ENCODE measurements at places on chromosomes 4 and X.

DNA sequence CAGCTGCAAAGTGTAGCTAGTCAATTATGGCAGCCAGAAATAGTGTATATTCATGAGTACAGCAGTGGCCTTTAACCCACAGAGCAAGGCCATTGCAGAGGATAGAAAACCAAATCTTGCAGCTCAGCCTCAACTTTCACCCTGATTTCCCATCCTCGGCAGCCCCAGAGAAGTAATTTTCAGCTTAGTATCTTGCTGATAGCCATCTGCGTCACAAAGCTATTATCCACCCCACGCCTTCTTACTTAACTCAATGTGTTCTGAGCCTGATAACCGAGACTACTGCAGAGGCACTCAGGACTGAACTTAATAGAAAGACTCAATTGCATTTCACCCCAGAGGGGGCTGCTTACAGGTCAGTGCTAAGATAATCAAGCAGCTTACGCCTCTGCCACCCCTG lies 174.5 kb upstream of the MAOA start:
- peak; percentile 50 for DNase-seq

GRCh38 chr4:5266991-5267390 lies 215.7 kb downstream of the STK32B start:
- DNase-seq = no peak

DNA sequence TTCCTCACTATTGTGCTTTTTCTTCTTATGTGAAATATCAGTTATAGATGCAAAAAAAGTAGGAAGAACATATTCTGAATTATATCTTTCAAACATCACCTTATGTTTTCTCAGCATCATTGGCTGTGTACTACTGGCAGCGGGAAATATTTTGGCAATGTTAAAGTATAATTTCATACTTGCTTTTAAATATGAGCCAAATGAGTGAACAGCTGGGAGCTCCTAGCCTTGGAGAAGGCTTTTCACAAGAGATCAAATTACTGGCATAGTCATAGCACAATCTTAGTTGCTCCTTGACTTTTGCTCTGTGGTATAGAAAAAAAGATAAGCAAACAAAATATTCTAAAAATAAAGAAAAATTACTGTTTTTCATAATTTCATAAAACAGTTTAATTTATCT lies 1575.8 kb upstream of the PABPC4L start:
- DNase-seq = no peak

DNA sequence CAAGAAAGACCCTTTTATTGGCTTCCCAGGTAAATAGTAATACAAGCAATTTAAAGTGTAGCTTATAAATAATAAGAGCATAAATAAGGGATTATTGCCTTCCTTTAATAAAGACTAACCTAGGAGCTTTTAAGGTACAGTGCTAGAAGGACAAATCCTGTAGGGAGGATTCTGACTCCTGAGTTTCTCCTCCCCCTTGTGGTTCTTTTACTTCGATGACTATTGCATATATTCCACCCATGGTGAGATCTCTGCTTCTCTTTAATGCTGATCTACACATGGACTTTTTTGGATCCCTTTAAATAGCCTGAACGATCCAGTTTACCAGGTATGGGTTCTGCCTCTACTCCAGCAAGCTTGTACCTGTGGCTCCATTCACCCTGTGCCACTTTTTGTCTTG lies 2.5 kb downstream of the GALNT7 start:
- no peak for DNase-seq

GRCh38 chrX:37653397-37654085 lies 32.0 kb upstream of the XK start:
- no peak for DNase-seq

GRCh38 chr4:95268819-95269565 lies 279.8 kb downstream of the UNC5C start:
- no peak for DNase-seq

DNA sequence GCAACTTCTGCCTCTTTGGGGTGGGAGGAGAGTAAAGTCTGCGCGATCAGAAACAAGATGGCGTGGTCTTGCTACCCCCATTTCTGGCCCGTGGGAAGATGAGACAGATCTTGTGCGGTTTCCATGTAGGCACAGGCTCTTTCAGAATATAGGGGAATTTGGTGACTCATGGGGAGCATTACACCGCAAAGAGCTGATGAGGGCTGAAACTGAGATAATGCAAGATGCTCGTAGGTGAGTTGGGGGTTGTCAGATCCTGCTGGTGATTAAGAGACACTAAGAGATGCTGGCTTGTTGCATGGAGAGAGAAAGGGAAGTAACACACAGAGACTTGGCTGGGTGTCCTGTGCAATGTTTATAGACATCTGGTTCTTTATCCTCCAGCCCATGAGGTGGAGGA lies 1.5 kb downstream of the EVC start:
- no peak for DNase-seq

DNA sequence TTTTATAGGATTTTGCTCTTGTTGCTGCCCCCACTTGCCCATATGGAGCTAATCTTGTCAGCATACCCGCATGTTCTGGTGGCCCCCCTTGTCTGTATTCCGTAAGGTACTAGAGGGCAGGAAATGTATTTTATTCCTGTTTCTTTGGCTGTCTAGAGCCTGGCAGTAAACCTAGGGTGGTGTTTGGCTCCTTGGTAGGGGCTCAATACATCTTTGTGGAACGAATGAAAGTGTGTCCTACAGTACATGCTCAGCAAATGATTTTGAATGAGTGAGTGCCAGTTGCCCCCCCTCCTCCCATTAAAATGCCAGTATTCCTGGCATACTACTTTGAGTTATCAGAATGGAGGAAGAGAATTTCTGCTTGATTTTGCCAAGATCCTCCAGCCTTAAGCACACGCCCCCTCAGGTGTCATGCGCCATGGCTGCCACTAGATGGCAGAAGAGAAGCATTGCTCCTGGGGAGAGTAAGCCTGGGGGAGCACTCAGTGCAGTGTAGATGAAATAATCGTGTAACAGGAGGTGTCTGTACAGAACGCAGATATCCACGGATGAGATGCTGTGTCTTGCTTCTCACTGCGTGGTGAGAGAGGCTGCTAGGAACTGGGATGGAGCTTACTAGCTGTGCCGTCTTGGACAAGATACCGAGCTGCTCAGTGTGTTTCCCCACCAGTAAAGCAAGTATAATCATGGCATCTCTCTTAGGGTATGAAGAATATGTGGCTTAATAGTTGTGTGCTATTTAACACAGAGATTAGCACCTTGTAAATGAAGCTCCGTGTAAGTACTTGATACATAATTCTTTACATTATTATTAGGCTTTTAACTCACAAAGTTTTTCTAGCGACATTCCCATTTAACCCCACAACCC lies 17.2 kb upstream of the RNF212 start:
- DNase-seq = peak; percentile 77

- DNase-seq = no peak
Observed at GRCh38 chrX:39734174-39734776, 363.5 kb downstream of the BCOR start.

DNA sequence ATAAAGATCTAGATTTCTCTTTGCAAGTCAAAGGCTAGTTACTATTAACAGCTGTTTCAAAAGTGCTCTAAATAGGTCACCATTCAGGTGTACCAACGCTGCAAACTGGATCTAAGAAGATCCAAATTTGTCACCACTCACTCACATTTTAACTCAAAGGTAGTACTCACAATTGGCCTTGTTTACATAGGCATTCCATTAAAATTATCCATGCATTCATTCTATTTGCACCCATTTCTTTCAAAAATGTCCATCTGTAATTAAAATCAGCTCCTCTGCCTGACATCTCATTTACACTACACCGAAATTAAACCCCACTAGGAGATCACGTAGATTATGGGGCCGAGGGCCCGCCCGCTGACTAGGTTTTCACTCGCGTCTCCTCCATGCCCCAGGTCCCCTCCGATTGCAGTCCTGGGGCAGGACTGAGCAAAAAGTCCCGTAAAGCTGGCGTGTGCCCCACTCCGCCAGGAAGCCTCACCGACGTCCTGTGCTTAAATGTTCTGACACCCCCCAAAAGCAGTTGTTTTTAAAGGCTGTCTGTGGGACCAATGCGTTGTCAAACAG lies 1.3 kb upstream of the ING2 start:
- peak; percentile 50 for DNase-seq

GRCh38 chr4:140162596-140162995 lies 8.6 kb upstream of the MAML3 start:
- DNase-seq = no peak

- no peak for DNase-seq
Observed at GRCh38 chr4:94798808-94799207, 41.1 kb downstream of the BMPR1B start.

DNA sequence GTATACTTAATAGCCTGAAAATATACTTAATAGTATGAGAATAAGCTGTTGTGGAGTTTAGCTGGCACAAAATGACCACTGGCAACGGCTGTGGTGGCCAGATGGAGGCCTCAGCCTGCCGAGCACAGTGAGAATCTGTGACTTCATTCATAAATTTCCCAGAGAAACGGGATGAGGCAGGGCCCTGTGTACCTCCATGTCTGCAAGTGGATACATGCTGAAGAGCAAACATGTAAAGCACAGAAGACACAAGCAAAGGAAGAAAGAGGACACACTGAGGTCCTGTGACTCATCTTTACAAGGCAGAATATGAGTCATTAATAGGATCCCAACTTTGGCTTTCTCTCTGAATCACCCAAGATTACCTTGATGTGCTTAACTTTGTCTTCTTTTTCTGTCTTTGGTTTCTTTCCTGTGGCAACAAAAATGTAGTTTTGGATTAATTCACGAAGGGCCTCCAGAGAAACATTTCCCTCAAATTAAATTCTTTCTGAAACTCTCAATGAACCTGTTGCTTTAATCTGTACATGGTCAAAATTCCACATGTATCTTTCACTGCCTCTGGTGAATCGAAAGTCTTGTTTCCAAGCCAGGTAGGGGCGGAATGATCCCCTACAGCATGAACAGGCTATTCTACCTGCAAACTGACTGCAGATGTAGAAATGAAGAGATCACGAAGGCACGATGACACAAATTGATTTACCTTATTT lies 56.4 kb downstream of the IRF2 start:
- no peak for DNase-seq

GRCh38 chr4:122456231-122457116 lies at the start of gene IL2:
Gene IL2, minus strand, starts transcription at chr4:122456725. Its CDS starts 285 bp downstream, at chr4:122456440.
- DNase-seq = no peak

DNA sequence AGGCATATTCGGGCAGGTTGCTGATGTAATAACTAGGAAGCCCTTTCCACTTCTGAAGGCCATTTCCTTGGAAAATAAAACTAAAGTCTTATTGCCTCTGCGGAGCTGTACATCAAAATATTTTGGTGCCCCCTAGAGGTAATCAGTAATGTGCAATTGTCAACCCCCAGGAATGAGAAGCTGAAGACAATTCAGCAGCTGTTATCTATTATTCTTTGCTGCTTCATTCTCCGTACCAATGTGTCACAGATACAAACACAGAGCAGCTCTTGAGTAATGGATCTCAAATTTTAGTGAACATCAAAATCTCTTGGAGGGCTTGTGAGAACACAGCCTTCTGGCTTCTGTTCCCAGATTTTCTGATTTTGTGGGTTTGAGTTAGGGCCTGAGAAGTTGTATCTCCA lies 3.5 kb upstream of the SLIT2 start:
- DNase-seq = peak; percentile 22

DNA sequence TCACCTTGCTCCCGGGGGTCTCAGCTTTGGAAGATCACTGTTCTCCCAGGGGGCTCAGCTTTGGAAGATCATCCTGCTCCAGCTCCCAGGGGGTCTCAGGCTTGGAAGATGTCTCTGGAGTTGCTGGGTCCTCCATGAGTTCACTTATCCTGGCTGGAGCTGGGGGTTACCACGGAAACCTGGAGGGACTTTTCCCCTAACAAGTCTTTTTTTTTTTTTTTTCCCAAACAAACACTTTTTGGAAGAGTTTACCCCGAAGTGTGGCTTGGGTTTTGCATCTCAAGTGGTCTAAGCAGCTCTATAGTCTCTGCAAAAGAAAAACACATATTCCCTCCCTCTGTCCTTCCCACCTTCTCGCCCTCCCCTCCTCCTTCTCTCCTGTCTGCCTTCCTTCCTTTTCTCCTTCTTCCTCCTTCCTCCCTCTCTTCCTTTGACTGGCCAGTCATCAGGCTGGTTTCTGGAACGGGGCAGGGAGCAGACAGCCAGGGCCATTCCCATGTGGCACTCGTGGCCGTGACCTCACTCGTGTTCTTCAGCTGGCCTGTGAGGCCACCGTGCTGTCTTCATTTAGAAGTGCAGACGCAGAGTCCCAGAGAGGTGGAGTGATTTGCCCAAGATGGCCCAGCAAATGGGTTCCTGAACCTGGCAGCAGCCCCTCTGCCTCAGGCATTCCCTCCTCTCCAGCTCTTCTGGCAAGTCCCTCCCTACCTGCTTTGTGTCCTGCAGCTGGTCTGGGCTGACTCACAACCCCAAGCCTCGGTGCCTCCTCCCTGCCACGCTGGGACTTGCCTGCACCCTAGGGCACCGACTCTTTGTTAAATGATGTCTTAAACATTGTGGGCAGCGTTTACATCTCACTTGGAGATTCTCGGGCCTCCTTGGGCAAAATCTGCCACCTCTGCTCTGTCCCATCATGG lies 25.9 kb upstream of the HMX1 start:
- DNase-seq = no peak

DNA sequence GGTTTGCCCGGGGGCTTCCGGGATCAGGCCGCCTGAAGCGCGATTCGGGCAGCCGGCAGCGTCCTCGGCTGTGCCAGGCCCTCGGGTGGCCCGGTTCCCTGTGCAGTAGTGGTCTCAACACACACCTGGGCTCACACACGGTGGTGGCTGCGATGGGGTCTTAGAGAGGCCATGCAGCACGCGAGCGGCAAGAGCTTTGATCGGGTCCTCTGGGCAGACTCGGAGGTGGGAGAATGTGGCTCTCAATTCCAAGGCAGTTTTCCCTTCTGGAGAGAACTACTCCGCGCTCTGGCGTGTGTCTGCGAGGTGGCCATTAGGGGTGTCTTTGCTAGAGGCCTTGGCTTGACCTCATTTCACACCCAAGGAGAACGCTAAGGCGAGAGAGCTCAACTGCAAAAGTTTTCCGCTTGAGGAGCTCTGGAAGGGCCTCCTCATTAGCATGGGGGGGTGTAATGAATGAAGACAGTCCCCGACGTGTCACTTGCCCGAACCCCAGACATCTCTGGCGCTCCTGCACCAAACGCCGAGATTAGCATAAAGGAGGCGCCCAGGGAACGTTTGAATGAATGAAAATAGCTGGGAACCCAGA lies 771 bp upstream of the RBPJ start:
- DNase-seq = no peak

DNA sequence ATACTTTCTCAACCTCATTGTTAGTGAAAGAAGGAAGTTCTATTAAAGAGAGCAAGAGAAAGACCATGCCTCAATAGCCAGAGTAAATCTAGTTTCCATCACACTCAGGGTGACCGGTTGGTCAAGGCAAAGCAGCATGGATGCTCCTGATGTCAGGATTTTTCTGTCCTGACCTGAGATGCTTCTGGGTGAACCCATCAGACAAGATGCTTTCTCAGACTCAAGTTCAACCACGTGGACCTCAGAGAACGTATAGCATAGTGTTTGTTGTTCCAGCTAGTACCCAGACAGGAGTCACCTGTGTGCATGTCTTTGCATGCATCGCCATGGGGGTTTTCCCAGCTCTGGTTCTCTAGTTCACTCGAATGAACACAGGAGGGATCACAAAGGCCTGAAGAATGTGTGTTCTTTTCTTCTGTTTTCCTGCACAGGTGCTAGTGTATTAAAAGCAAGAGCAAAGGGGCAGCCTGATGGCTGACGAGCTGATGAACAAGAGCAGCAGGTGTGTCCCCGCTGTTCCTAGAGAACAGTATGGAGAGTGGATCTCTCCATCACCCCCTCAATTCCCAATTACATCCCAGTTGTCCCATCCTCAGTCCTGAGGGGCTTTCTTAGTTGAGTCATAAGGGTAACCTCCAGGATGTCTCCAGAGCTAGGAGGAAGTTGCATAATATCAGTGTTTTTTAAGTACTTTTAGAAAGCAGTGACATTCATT lies 110.5 kb upstream of the ENPP6 start:
- no peak for DNase-seq

- DNase-seq = no peak
Observed at GRCh38 chrX:25534091-25534490, 518.3 kb upstream of the ARX start.

GRCh38 chr4:89373394-89373793 lies 65.8 kb upstream of the GPRIN3 start:
- no peak for DNase-seq

Measured in WERI-Rb-1 (cell line).